ENCODE measurements at places on chromosomes 1 and 21.

DNA sequence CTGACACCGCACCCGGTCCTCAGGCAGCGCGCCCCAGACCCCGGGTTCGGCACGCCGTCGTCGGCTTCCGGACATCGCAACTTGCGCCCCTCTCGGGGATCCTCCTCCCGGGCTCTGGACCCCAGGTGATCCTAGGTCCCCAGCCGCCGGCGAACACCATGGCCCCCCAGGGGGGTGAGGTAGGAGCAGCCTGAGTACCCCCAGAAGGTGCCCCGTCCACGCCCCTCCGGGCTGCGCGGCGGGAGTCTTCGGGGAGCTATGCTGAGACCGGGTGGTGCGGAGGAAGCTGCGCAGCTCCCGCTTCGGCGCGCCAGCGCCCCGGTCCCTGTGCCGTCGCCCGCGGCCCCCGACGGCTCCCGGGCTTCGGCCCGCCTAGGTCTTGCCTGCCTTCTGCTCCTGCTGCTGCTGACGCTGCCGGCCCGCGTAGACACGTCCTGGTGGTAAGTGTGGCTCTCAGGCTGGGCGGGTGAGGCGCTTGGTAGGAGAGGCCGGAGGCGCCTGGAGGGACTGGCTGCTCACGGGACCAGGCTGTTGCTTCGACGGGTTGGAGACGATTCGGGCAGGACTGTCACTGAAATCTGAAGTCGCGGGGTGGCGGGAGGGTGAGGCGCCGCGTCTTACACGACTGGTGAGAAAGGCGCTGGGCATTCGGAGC is 367 bp downstream of the WNT2B start:
- DNase-seq, result no peak

DNA sequence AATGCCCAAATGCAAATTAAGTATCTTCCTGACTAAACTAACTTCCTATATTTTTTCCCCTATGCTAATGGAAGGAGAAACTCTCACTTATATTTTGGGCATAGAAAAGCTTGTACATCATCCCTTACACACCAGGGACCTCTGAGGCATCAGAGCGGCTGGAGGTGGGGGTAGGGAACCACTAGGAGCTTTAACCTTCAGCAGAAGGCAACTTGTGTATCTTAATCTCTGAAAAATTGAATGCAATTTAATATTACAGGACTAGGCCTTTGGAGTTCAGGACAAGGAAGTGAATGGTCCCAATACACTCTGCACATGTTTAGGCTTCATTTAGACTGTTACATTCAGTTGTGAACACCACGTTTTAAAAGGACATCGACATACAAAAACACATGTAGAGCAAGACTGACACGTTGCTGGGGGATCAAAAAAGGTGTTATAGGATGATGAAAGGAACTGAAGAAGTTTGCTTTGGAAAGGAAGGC is 85.9 kb downstream of the NAV1 start:
- DNase-seq, result no peak

- no peak for DNase-seq
These were observed 1805.9 kb downstream of the NCAM2 start for GRCh38 chr21:22804151-22804550.

GRCh38 chr1:200670242-200671118 is 773 bp upstream of the DDX59 start:
- DNase-seq, result peak; percentile 27

- DNase-seq, result no peak
These were observed 24.7 kb downstream of the TNFRSF9 start for GRCh38 chr1:7915826-7916500.

DNA sequence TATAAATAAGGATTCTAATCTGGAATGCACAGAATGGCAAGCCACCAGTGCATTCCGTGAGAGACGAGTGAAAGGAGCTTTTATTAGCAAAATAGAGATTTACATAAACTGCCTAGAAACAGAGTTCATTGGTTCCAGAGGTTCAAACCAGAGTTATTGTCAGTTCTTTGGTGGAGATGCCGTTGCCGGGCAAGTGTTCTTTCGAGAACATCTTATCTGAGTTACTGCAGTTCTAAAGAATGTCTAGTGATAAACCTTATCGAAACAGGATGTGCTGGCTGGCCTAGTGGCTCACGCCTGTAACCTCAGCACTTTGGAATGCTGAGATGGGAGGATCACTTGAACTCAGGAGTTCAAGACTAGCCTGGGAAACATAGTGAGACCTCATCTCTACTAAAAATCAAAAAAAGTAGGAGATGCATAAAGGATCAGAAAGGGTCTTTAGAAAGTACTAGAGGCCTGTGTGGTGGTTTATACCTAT is 19.9 kb upstream of the EVI5 start:
- peak; percentile 96 for DNase-seq

DNA sequence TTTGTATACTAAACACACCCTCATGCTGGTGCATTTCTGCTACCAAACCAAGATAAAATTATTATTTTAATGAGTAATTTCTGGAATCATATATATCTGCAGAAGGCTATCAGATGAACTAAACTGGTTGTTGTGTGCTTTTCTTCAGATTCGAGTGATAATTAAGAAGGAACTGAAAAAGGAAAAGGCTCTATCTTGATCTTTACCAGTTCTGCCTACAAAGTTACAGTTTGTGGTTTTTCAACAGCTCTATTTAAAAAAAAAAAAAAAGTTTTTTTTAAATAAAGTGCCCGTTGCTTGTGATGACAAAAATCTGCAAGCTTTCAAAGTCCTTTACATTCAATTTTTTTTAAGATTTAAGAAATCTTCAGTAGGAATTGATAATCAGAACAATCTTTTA is 13.6 kb downstream of the DENND1B start:
- DNase-seq, result no peak

DNA sequence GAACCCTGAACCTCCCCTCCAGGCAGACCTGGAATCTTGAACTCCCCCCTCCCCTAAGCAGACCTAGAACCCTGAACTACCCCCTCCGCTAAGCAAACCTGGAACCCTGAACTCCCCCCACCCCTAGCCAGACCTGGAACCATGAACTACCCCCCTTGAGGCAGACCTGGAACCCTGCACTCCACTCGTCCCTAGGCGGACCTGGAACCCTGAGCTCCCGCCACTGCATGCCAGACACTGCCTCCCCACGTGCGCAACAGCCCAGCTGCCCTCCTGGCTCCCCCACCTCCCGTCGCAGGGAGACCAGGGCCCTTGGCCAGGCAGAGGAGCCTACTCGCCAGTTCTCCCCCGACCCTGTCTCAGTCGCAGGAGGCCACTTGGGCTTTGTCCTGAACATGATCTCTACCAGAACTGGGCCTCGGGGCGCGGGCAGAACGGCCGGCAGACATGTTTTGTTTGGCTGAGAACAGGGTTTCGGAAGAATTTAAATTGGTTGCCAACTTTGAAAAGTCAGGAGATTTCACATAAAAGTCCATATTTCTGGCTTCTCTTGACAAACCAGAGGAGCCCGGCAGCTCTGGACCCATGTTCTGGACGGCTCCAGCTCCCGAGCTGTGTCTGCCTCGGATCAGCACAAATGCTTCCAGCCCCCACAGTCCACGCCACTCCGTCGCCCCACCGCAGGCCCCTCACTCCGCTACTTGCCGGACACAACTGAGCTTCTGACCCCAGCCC is 9.2 kb upstream of the PLEKHG5 start:
- DNase-seq, result no peak

DNA sequence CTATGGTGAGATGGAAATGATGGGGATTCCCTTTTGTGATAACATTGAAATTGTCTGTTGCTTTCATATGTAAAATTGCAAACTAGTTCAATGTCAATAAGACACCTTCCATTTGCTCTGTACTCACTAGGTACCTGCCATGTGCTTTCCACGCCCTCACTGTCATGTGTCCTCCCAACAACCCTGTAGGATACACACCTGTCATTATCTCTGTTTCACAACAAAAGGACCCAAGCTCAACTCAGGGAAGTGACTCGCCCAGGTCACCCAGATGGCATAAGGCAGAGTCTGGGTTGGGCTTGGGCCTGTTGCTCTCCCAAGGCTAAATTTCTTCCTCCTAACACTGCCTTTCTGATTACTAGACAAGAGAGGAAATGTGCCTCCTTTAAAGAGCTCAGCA is 45.3 kb upstream of the MCOLN3 start:
- DNase-seq, result no peak

GRCh38 chr1:187091666-187092065 is 262.9 kb downstream of the PLA2G4A start:
- no peak for DNase-seq

GRCh38 chr1:48790397-48790796 is 13.7 kb upstream of the BEND5 start:
- no peak for DNase-seq

GRCh38 chr1:187383366-187383765 is 554.6 kb downstream of the PLA2G4A start:
- DNase-seq, result no peak

DNA sequence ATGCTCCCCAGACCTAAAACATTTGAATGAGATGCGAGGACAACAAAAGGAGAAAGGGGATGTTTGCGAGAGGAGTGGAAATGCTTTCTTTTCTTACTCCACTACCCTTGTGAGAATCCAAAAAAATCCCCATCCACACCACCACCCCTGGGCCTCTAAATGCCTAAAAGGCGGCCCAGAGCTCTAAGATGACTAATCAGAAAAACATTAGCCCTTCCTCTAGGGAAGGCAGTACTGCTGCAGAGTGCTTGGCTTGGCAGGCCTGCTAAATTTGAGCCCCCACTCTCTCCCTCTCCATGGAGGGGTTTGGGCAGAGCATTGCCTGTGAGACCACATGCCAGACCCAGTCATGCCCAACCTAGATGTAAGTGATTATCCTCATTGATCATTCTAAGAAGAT is 347.9 kb downstream of the USH2A start:
- no peak for DNase-seq

DNA sequence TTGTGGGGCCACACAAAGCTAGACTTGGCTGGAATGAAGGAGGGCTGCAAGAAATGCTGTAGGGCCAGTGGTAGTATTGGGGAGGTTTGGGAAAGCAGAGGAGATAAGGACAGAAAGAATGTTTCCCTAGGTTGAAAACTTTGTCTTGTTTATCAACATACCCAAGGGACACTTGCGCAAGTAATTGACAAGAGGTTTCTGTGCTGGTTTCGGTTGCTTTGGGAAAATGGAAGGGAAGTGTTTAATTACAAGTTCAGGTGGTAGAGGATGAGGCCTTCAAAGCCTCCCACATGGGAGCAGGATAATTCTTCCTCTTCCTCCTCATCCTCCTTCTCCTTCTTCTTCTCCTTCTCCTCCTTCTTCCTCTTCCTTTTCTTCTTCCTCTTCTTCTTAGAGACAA is 182.1 kb upstream of the LMO4 start:
- no peak for DNase-seq

- no peak for DNase-seq
These were observed 136.6 kb upstream of the GFI1 start for GRCh38 chr1:92623187-92623778.

DNA sequence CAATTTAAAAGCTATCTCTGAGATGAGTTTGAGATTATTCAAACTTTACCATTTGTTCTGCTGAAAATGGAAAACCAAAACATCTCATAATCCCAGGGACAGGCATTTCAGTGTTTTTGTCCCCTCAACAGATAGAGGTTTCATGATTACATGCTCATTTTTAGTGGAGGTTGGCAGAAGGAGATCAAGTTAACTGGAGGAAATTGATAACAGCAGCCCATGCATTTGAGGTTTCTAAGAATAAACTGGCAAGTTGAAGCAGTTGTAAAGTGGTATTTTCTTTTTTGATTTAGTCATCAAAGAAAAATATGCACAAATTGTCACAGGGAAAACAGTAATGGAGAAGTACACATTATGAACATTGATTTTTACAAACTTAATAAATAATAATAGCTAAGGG is 205.8 kb downstream of the PLA2G4A start:
- DNase-seq, result no peak

DNA sequence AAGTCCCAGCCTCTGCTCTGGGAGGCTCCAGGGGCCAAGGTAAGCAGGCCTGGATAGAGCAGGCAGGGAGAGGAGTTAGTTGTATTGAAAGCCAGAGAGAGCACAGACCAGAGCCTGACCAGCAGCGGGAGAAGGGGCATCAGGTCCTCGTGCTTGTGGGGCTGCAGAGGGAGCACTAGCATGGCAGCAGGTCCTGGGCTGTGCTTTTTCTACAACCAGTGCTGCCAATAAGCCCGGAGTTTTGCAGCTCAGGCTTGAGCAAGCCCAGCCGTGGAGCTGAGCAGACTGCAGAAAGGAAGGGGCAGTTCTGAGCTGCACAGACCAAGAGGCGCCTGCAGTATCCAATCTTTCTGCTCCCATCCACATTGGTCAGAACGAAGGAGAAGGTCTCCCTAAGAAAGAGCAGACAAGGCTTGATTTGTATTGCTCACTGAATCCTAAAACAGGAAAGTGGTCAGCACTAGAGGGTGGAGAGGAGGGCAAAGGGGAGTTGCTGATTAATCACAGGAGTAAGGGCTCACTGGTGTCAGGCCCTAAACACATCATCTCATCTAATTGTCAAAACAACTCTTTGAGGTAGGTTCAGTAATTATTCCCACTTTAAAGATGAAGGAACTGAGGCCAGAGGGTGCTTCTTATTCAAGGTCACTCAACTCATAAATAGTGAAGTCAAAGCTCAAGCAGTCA is 2.7 kb downstream of the DENND2D start:
- DNase-seq, result no peak

- no peak for DNase-seq
These were observed 9.0 kb downstream of the ADORA1 start for GRCh38 chr1:203136409-203137042.

GRCh38 chr1:209756615-209757445 is 977 bp downstream of the TRAF3IP3 start:
- DNase-seq, result no peak

DNA sequence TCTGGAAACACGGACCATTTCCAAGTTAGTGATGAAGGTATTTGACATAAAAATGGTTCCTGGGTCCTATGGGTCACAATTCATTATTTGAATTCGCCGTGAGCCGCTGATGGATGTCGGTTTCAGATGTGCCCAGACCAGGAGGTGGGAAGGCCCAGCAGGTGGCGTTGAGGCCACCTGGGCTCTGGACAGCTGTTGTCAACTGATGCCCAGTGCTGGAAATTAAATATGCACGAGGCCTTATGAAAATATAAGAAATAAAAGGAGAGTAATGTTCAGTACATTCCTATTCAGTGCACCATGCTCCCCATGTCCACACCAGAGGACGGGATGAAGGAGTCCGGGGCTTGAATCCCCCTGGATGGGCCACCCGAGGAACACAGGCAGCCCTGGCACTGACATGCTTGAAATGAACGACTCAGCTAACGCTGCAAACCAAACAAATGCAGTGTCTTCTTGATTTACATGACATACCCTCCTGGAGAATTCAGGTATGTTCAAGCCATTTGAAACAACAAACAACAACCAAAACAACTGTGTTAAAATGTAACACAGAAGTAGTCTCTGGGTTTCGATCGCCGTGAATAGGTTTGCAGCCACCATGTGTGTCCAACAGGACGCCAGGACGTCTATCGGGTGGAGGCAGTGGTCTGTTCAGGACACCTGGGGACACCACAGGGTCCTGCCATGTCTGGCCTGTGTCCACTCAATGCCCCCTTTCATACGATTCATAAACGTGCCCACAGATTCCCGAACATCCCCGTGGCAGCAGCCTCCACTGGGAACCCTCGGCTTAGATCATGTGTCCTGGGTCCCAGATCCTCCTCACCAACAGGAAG is 6.1 kb downstream of the TFF3 start:
- no peak for DNase-seq

DNA sequence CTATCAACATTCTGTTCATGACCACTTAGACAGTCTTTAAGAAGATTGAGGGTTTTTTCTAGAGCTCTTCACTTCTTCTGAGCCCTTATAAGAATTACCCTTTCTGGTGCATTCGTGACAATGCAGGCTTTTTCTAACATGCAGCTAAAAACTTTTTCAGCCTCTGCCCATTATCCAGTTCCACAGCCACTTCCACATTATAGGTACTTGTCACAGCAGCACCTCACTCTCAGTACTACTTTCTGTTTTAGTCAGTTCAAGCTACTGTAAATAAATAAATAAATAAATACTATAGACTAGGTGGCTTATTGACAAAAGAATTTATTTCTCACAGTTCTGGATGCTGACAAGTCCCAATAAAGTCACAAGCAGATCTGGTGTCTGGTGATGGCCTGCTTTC is 284.4 kb upstream of the PKN2 start:
- DNase-seq, result no peak
